ENCODE measurements at places on chromosomes 11 and 22.
A peak's percentile ranks its signal among the peaks of the same experiment; 100 is the strongest.

DNA sequence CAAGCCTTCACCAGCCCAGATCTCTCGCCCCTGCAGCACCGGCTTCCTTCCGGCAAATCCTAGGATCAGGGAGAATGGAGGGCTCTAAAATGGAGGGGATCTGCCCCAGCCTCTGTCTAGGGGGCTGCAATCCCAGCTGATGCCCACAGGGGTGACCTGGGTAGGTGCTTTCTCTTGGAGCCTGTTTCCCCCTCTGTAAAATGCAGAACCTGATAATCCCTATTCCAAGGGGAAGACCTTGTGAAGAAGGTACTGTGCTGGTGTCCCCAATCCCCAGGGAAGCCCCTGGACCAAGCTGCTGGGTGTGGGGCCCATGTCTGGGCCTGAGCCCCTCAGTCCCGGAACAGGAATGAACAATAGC is 2.8 kb downstream of the EMID1 start:
- no peak for DNase-seq

- no peak for DNase-seq
Observed at GRCh38 chr11:120752668-120753067, 241.1 kb downstream of the GRIK4 start.

- no peak for DNase-seq
Observed at GRCh38 chr11:20111871-20112270, 48.4 kb downstream of the DBX1 start.

GRCh38 chr11:107508201-107508857 is 50.7 kb upstream of the CWF19L2 start:
- DNase-seq: no peak

GRCh38 chr22:21443057-21443734 is 24.0 kb upstream of the TMEM191C start:
- DNase-seq: no peak

- DNase-seq: no peak
Observed at GRCh38 chr22:23790819-23791737, 4.3 kb downstream of the SMARCB1 start.

DNA sequence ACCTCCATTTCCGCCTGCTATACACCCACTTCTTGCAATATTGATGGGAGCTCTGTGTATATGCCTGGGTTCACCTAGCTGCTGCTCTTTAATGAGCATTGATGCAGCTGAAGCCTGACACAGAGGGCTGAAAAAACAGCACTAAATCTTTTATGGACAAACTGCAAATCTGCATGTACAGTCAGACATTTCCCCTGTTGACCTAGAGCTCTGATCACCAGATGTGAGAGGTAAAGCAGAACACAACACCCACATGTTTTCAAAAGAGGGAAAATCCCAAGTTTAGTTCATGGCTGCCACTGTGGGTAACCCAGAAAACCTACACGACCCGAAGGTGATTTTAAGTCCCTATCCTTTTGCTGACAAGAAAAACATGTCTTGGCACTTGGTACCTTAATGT is 303.0 kb upstream of the PITPNB start:
- DNase-seq: no peak

DNA sequence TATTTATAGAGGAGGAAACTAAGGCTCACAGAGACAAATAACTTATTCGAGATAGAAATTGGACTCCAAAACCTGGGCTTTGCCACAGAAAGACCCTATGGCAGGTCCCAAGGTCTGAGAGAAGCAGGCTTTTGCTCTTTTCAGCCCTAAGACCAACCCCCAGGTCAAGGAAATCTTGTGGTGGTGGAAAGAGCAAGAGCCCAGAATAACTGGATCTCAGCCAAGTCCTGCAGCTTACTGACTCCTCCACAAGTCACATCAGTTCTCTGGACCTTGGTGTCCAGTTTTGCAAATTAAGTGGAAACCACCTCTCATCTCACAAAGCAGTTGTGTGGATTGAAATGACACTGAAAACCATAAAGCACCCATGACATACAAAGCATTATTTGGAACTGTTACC is 122.2 kb downstream of the C11orf58 start:
- no peak for DNase-seq

DNA sequence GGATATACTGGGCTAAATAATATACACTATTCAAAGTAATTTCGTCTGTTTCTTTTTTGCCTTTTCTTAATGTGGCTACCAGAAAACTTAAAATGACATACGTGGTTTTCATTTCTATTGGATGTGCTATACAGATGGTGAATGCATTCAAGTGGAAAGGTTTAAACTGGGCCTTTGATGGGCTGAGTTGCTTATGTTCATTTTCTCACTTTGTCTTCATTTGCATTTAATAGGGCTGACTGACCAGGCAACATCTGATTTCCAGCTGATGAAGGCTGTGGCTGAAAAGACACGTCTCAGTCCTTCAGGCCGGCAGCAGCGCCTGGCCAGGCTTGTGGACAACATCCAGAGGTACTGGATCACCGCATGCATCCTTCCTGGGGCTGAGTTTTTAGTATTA is 27.9 kb downstream of the PIWIL4 start:
- DNase-seq: no peak

DNA sequence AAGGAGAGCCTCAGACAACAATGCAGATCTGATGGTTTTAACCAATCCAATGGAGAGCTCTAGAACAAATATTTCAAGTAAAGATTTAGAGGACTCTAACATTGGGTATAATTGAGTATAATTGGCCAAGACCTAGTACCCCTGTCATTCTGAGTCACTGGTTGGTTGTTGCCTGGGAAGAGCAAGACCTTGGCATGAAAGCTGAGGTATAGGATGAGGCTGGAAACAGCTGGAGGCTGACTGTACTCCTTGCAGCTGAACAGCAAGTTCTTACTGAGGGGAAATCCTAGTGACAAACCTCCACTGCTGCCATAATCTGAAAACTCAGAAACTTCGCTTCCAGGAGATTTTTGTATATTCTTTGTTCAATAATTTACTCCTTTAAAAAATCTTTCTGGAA is 54.3 kb upstream of the MUC15 start:
- DNase-seq: no peak

DNA sequence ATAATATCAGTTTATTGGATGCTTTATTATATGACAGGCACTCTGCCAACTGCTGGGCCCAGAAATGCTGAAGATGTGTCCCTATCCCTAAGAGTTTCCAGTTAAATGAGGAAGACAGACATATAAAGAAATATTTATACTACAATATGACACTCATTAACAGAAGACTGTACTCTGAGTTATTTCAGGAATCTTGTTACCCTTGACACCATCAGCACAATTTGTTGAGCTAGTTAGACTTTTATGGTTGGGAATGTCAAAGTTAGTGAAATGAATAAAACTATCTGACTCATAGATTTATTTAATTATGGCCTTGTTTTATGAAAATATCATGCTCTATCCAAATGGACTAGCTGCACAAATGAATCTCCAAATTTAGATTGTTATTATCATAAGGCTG is 25.6 kb upstream of the MSANTD4 start:
- DNase-seq: no peak

- DNase-seq: peak; percentile 79
Observed at GRCh38 chr11:65560555-65561418, 2.6 kb upstream of the LTBP3 start.

DNA sequence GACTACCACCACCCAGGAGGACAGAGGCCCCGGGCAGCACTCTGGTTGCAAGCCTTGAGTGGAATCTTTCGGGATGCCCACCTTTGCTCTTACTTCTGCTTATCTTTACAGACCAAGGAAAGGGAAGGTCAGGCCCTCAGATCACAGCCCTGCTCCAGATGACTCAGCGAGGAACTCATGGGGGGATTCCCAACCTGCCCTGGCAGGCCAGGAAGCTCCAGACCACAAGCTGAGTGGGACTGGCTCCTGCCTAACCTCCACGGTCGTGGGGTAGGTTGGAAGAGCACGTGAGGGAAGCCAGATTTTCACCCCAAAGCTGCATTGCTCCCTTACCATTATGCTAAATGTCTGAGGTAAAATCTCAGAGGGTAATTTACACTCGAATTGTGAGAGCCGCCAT is 11.8 kb downstream of the TBC1D10A start:
- peak; percentile 60 for DNase-seq

GRCh38 chr22:37229805-37230672 is 14.0 kb downstream of the RAC2 start:
- no peak for DNase-seq

GRCh38 chr11:113505541-113506375 is 30.6 kb upstream of the DRD2 start:
- DNase-seq: no peak

DNA sequence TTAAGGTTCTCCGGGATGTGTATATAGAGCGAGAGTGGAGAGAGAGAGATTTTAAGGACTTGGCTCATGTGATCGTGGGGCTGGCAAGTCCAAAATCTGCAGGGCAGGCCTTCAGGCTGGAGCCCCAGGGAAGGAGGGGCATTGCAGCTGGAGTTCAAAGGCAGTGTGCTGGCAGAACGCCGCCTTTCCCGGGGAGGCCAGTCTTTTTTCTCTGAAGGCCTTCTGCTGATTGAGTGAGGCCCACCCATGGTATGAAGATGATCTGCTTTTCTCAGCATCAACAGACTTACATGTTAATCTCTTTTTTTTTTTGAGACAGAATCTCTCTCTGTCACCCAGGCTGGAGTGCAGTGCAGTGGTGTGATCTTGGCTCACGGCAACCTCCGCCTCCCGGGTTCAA is 25.4 kb downstream of the FBLN1 start:
- DNase-seq: no peak

DNA sequence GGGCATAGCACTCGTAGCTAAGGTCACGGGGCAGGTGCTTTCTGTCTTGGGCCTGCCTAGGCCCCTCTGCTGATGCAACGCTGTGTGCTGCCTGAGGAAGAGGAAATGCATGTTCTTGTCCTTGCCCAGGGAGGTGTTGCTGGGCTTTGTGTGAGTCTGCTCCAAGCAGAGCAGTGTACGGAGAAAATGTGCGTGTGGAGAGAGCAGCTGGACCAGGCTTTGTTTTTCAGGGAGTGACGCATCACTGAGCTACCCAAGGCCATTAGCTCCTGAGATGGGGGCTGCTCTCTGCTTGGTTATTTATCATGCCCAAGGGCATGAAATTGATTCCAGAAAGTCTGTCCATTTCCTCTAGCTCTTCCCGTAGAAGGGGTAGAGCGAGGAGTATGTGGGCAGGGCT is 82.9 kb upstream of the THY1 start:
- no peak for DNase-seq

- DNase-seq: peak; percentile 51
Observed at GRCh38 chr11:1825039-1825740, 9.6 kb upstream of the SYT8 start.

DNA sequence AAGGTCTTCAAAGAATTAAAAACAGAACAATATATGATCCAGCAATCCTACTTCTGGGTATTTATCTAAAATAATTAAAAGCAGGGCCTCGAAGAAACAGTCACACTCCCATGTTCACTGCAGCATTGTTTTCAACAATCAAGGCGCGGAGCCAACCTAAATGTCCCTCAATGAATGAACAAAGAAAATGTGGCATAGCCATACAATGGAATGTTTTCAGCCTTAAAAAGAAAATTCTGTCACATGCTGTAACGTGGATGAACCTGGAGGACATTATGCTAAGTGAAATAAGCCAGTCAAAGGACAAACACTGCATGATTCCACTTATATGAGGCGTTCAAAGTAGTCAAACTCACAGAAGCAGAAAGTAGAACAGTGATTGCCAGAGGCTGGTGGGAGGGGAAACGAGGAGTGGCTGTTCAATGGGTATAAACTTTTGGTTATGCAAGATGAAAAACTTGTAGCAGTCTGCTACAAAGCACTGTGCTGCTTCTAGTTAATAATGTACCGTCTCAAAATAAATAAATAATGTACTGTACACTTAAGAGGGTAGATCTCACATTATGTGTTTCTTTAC is 41.2 kb downstream of the SNX19 start:
- DNase-seq: peak; percentile 53

DNA sequence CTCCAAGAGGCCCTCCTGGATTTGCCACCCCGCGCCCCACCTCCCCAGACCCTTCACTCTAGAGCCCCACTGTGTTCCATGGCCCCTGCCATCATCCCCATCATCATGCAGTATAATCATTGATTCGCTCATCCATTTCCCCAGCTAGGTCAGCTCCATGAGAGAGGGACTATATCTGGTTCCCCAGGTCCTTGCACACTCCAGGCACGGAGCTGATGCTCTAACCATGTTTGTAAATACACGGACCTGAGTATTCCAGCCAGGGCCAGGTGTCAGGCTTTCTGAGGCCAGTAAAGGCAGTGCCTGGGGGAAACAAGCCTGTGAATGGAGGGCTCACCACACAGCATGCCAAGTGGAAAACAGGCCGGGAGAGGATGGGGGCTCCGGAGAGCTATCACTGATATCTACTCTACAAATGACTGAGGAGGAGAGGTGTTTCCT is 27.1 kb upstream of the OAF start:
- DNase-seq: no peak

DNA sequence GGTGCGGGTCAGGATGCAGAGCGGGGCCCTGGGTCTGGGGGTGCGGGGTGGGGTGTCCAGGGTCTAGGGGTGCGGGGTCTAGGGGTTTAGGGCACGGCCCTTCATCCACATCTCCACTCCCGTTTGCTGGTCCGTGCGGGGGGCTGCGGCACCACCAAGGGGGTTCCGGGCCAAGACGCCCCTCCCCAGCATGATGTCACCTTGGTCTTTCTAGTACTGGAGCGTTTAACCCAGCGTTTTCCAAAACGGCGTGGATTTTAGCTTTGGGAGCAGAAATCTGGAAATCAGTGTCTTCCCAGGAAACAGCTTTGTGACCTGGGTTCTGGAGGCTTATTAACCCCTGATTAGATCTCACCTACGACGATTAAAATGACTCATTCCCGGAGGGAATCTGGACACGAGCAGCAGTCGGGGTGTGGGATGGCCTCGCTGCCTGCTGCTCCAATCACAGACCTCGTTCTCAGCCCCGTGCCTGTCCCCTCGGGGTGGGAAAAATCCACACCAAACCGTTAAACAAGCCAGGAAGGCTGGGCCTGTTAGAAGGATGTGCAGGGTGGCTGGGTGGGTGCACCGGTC is 759 bp downstream of the AP2A2 start:
- DNase-seq: peak; percentile 89

DNA sequence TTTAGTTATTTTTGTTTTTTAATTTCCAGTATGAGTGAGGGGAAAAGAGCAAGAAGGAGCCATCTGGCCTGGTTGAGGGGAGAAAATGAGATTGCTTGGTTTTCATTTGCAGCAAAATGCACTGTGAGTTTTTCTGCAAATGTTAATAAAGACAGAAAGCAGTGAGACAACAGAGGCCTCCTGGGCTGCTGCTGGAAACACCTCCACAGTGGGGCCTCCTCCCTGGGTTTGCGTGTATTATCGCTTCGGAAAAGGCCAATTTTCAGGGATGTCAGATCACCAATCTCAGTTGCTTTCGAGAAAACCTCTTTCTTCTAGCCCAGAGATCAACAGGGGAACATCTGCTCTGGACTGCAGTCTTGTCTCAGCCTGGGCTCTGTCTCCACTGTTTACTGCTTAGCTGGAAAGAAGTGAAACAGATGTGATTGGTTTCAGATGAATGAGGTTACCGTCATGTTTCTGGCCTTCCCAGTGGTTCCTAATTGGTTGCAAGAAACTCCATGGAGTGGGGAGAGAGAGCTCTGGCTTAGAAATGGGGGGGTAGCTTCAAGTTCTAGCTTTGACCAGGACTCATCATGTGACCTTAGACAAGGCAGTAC is 17.3 kb downstream of the TSPAN18 start:
- DNase-seq: no peak

- DNase-seq: no peak
Observed at GRCh38 chr22:44686873-44687600, 15.0 kb upstream of the PRR5 start.
